ENCODE measurements at places on chromosomes 6 and 20.

- DNase-seq, result no peak
Observed at GRCh38 chr6:71388856-71389527, 100.4 kb downstream of the OGFRL1 start.

- no peak for DNase-seq
Observed at GRCh38 chr6:15426395-15426794, 180.5 kb downstream of the JARID2 start.

DNA sequence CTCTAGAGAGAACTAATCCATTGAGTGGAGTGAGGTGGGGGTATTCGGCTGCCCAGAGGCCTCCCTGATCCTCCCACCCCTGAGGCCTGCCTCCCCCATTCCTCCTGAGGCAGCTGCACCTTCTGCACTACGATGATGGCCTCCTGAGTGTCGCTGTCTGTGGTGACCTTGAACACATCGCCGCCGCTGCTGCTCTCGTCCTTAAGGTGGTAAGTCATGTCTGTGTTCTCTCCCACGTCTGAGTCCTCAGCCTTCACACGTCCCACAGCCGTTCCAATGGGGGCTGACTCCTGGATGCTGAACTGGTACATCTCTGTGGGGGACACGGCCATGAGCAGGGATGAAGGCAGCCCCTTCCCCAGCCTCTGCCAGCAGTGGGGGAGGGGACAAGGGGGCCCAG lies 94.8 kb downstream of the CD40 start:
- DNase-seq, result no peak

- no peak for DNase-seq
Observed at GRCh38 chr6:126118936-126119335, 132.6 kb downstream of the TRMT11 start.

GRCh38 chr20:11993886-11994461 lies 76.3 kb downstream of the BTBD3 start:
- DNase-seq, result no peak

DNA sequence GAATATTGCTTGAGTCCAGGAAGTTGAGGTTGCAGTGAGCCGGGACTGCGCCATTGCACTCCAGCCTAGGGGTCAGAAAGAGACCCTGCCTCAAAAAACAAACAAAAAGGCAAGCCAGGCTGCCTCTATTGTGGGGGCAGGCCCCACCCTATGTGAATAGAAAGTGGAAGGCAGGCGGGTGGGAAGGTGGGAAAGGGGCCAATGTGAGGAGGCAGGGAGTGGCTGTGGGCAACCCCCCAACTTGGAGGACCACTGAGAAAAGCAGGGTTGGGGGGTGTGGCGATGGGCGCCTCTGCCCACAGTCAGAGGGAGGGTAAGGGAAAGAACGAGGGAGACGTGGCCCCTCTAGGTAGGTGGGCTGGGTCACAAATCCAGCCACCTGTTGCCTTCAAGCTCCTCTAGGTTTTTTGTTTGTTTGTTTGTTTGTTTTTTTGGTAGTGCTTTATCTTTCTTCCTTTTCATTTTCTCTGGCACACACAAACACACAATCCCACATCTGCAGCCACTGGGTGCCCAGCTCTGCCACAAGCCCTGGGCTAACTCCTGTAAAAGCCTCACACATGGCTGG lies 5.3 kb upstream of the AP5S1 start:
- DNase-seq, result no peak

DNA sequence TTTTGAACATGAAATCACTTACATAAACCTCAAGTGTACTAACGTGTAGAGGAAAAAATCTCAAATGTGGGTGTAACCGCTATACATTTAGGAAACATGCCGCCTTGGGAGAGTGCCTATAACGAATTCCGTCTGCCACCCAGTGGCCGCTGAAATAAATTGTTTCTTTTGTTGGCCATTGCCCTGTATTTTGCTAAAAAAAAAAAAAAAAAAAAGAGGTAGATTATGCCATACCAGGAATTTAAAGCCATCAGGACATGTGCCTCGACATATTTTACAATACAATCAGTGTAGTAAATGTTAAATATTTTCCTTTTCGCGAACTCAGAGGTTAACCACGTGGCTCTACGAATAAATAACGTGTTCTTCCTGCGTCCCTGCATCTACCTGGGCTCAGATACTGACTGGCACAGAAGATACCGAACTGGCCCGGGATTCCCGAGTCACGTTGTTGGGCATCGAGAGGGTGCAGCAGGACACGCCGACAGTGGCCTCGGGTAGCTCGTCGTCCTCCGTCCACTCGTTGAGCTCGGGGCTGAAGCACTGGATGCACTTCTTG lies 14.3 kb downstream of the KLHL31 start:
- peak; percentile 56 for DNase-seq

DNA sequence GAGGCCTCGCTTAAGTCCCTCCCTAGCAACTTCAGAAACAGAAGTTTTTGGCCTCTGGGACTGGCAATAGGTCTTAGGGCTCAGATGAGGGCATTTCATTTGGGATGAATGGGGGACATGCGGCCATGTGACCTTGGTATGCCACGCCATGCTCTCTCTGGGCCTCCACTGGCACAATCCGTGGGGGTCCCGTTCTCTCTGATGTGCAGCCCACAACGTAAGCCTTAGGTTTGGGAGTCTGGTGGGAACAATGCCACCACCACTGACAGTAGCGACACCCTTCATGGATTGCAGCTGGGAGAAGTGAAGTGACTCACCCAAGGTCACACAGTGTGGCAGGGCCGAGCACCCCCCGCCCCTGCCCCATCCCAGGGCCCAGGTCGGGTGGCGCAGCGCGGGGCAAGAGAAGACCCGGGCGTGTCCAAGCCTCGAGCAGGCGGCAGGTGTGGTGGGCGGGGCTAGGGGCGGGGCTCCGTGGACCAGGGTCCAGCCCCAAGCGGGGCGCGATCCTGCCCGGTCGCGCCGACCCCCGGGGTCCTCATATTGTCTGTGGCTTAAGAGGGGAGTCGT lies 864 bp upstream of the CEBPB start:
- no peak for DNase-seq

DNA sequence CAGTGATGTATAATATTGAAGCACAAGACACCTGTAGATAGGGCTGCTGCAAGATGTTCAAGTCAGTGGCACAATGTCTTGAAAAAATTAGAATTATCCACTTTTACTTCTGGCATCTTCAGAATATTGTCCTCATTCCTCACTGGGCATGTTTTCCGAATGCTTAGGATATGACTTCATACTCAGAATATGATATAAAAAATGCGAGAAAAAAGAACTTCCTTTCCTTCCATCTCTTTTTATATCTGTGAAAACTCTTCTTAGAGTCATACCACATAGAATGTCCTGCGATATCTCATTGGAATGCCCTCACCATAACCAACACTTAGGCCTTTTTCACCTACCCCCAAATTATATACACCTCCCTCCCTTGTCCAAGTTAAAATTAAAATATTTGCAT lies 4.6 kb downstream of the MAS1L start:
- no peak for DNase-seq

GRCh38 chr6:137427656-137428290 lies 66.4 kb downstream of the OLIG3 start:
- DNase-seq, result no peak

DNA sequence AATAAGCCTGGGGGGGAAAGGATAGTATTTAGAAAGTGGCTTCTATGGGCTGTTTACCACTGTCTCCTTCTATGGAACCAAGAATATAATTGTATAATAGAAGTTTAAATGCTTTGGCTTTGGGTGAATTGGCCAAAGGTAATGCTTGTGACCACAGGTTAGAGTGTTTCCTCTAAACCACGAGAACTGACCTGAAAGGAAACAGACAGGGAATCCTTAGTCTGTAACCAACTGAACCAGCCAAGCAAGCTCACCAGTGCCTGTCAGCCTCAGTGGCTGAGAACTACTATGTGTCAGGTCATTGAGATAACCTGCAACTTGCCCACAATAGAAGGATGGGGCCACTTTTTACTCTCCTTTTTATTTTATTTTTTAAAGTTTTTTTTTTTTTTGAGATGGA lies 47.9 kb upstream of the TXNDC5 start:
- no peak for DNase-seq

DNA sequence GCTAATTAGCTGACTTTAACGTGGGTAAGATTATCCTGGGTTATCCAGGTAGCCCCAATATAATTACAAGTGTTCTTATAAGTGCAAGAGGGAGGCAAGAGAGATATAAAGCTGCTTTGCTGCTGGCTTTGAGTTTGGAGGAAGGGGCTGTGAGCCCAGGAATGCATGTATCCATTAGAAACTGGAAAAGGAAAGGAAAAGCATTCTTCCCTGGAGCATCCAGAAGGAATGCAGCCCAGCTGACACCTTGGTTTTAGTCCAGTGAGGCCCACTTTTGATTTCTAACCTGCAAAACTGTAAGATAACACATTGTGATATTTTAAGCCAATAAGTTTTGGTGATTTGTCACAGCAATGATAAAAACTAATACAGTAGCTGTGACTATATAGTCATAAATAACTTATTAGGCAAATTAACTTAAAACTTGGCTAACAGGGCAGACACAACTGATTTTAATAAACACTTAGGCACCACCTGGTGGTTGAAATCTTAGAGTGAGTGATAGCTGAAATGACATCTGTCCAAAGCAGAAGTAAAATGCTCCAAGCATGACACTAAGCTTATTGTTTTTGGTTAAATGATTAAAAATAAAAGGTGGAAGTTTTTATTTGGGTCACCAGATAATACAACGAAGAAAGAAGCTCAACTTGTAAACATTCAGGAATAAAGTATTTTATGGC lies 35.6 kb downstream of the ADGRF4 start:
- peak; percentile 13 for DNase-seq

- peak; percentile 33 for DNase-seq
Observed at GRCh38 chr6:104887350-104887749, 27.6 kb upstream of the HACE1 start.

GRCh38 chr6:38797391-38797790 lies 82.3 kb downstream of the DNAH8 start:
- no peak for DNase-seq

- DNase-seq, result no peak
Observed at GRCh38 chr6:63685446-63686379, 50.1 kb downstream of the PHF3 start.

DNA sequence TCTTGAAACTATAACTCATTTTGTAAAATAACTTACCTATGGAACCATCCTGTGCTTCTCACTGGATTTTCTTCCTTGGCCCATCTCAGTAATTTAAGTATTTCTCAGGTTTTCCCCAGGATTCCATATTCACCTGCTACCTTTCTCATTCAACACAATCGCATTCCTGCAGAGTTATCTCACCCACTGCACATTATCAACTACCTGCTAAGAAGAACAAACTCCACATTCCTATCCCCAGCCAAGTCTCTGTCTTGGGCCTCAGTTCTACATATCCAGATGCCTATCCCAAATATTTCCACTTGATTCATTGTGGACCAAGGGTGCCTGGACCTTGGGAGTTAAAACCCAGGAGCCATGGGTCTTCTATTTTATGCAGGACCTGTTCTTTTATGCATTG lies 60.2 kb upstream of the KCNQ5 start:
- DNase-seq, result no peak

GRCh38 chr20:24236201-24236600 lies 233.2 kb upstream of the SYNDIG1 start:
- DNase-seq, result no peak

- DNase-seq, result no peak
Observed at GRCh38 chr6:155256122-155256795, 7.6 kb upstream of the CLDN20 start.

Data from thymus (tissue), 14 donors.